ENCODE measurements at places on chromosomes 12 and 14.

GRCh38 chr12:28017873-28018255 lies 45.3 kb upstream of the PTHLH start:
- DNase-seq, result no peak

DNA sequence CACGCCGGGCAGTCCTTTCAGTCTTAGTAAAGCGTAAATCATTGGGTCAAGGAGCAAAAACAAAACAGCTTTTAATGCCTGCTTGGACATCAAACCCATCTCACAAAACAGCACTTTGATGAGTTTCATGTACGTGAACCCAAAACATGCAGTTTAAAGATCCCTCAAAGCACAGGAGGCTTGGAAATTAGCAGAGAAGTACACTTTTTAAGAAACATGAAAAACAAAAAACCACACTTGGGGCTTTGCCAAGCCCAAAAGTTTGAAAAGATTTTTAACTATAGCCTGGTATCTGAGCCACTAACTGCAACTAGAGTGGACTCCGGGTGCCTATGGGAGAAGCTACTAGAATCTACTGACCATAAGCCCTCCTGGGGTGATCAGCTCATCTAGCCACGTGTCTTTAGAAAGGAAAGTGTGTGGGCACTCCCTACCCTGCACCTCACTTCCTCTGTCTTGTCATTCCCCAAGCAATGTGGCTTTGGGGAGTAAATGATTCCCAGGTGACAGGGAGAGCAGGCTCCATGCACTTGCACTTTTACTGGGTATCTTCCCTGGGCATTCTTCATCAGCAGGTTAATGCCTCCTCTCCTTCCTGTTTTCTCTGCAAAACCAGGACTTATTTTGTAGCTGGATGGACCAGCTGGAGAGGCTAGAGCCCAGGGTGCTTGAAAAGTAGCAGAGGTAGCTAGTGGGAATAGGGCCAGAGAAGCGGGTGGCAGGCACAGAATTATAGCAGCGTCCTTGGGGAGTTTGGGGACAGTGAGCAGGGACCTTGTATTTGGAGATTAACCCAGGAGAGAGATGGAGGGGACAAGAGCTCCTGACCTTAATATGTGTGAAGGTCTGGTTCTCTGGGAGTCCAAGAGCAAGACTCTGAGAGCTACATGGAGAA lies 339.3 kb downstream of the BCL11B start:
- no peak for DNase-seq

DNA sequence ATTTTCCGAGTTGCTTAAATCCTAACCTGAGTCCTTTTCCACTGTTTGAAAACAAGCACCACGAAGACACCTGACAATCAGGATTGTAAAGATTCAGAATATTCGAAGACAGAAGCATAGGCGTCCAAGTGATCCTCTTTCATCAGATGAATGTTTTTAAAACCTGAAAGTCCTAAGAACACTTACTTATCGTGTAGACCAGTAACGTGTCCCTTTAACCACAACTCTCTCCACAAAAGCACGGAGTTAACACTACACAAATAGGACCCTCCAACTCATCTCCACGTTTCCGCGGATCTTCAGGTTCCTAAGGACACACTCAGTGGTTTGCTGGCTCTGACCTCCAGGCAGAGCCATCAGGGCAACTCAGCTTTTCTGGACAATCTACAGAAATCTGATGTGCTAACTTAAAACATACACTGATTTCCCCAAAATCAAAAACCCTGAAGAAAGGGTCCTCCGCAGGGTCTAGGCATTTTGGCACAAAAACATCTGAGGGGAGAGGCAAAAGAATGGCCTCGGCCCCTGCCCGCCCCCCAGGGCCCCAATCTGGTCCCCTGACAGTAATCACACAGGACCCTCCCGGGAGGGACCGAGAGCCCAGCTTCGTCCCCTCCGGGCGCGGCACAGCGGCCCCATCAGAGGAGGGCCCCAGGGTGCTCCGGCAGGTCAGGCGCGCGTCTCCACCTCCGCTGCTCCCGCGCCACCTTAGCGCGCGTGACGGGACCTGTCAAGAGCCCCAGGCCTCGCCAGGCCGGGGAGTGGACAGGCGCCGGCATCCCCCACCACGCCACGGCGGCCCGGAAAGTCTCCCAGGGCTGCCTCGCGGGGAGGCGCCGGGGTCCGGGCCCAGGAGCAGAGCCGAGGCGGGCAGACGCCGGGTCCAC lies 925 bp downstream of the DICER1 start:
- DNase-seq, result peak; percentile 61

- DNase-seq, result peak; percentile 48
Measured at GRCh38 chr12:3655328-3655900, 97.5 kb downstream of the CRACR2A start.

DNA sequence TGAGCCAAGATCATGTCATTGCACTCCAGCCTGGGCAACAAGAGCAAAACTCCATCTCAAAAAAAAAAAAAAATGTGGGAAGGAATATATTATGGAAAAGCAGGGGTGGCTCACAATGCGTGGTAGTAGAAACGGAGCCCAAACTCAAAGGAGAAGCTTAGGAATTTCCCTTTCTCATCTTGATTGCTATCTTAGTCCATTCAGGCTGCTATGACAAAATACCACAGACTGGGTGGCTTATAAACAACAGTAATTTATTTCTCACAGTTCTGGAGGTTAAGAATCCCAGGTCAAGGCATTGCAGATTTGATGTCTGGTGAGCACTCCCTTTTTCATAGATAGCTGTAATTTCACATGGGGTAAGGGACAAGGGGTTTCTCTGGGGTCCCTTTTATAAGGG lies 153.8 kb upstream of the KRR1 start:
- no peak for DNase-seq

DNA sequence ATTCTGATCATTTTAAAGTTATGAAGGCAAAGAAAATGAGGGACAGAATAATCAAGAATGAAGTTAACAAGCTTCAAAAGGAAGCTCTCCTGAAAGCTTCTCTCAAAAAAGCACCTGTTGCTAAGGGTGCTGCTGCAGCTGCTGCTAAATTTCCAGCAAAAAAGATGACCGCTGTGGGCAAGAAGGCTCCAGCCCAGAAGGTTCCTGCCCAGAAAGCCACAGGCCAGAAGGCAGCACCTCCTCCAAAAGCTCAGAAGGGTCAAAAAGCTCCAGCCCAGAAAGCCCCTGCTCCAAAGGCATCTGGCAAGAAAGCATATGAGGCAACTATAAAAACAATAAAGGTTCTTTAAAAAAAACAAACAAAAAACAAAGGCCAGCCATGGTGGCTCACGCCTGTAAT lies 52.7 kb upstream of the NR2C1 start:
- no peak for DNase-seq

GRCh38 chr14:24984846-24985589 lies 64.9 kb downstream of the STXBP6 start:
- DNase-seq, result peak; percentile 89
